GM23248 (cell line): ENCODE measurements at places on chromosomes 1 and 21. TPM values are rescaled to one million over a fixed set of nuclear protein-coding genes. Genes with fewer than 3 reads are reported as not detected.

DNA sequence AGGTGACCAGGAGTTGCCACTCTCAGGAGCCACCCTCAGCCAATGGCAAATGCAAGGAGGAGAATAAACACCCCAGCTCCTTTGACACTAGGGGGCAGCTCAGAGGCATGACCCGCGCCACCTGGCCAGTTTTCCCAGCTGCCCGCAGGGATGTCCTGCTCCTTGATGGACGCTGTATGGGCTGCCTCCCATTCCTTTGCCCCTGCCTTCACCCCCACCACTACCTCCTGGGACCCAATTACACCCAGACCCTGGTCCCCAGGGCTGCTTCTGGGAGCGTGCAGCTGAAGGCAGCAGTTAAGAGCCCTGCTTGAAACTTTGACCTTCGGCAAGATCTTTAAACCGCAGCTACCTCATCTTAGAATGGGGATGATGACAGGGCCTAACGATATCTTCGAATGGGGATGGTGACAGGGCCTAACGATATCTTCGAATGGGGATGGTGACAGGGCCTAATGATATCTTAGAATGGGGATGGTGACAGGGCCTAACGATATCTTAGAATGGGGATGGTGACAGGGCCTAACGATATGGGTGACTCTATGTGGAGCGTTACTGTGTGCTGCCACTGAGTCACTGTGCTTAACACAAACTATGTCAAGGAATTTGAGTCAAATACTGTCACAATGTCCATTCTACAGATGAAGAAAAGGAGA is 163.0 kb upstream of the KAZN start:
- DNase-seq = no peak
- no peak overlapping the region for H3K27ac ChIP-seq
- no peaks in the 10 kb centered on the region for H3K27me3 ChIP-seq
- no peaks in the 10 kb centered on the region for H3K36me3 ChIP-seq

DNA sequence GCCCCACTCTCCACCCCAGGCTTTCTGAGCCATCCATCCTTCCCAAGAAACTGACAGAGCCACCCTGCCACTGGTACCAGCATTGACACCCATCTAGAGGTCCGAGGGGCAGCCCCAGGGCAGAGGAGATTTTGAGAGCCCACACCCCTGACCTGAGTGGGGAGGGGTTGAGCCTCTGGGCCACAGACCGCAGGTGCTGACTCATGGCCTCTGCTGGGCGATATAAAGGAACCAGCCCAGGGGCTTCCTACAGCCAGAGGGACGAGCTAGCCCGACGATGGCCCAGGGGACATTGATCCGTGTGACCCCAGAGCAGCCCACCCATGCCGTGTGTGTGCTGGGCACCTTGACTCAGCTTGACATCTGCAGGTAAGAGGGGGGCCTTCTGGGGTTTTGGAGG is at the start of gene PADI4:
Gene PADI4 (plus strand): TSS at position 252 of the 400 bp plus-strand sequence. CDS start 26 bp downstream, at position 278.
- no peak within 1 kb of the TSS for H3K4me3 ChIP-seq
- H3K36me3 ChIP-seq = no peaks in the 10 kb centered on the region
- no peaks in the 10 kb centered on the region for H3K4me1 ChIP-seq
- H3K27me3 ChIP-seq = peaks cover 16% of the 10 kb centered on the region
- no peak for DNase-seq
- H3K27ac ChIP-seq = no peak within 1 kb of the TSS

ADAMTS1 gene
- 211 and 214 TPM in 2 replicates for polyA plus RNA-seq

- H3K4me3 ChIP-seq = no peak overlapping the region
- no peaks in the 10 kb centered on the region for H3K27me3 ChIP-seq
- H3K27ac ChIP-seq = no peak overlapping the region
- no peaks in the 10 kb centered on the region for H3K36me3 ChIP-seq
These were observed 51.8 kb upstream of the SYT14 start for GRCh38 chr1:209886219-209886536.

- no peak overlapping the region for H3K27ac ChIP-seq
- H3K4me1 ChIP-seq = no peaks in the 10 kb centered on the region
- no peaks in the 10 kb centered on the region for H3K36me3 ChIP-seq
- DNase-seq = no peak
- H3K27me3 ChIP-seq = peaks cover 4% of the 10 kb centered on the region
These were observed 11.4 kb upstream of the TMEM125 start for GRCh38 chr1:43258370-43258769.

DNA sequence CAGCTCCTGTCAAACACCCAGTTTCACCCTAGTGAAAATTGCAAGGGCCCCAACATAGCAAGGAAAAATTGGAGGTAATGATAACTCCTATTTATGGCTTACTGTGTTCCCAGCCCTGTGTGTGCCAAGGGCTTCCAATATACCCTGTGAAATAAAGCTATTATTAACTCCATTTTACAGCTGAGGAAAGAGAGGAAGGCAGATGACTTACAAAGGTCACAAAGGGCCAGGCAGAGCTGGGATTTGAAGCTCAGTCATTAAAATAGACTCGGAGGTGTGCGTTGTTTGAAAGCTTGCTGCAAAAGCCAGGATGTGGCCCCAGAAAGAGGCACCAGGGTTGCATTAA is 20.2 kb upstream of the SDC3 start:
- no peak for DNase-seq
- peaks cover 4% of the 10 kb centered on the region for H3K4me1 ChIP-seq
- peaks cover 17% of the 10 kb centered on the region for H3K36me3 ChIP-seq
- H3K27me3 ChIP-seq = no peaks in the 10 kb centered on the region

- H3K36me3 ChIP-seq = no peaks in the 10 kb centered on the region
- H3K27ac ChIP-seq = no peak overlapping the region
- no peaks in the 10 kb centered on the region for H3K27me3 ChIP-seq
These were observed 6.1 kb upstream of the NPHP4 start for GRCh38 chr1:5998051-5998905.

WDR26 gene
- polyA plus RNA-seq = 10.5 and 10.7 TPM in 2 replicates

- no peak for DNase-seq
- no peak overlapping the region for H3K27ac ChIP-seq
- no peak overlapping the region for H3K4me3 ChIP-seq
- H3K4me1 ChIP-seq = no peaks in the 10 kb centered on the region
- peaks cover 8% of the 10 kb centered on the region; the same call in 1 of the 2 replicates for H3K36me3 ChIP-seq
These were observed 6.3 kb upstream of the AURKAIP1 start for GRCh38 chr1:1381294-1381693.

CD34 gene
- polyA plus RNA-seq = 0.24 and 0.34 TPM in 2 replicates

IGSF3 gene
- polyA plus RNA-seq = 0.08 and 0.34 TPM in 2 replicates

GRCh38 chr1:212926372-212926771 is 24.0 kb upstream of the VASH2 start:
- no peak overlapping the region for H3K27ac ChIP-seq
- peaks cover 18% of the 10 kb centered on the region for H3K4me1 ChIP-seq
- no peak for DNase-seq

DNA sequence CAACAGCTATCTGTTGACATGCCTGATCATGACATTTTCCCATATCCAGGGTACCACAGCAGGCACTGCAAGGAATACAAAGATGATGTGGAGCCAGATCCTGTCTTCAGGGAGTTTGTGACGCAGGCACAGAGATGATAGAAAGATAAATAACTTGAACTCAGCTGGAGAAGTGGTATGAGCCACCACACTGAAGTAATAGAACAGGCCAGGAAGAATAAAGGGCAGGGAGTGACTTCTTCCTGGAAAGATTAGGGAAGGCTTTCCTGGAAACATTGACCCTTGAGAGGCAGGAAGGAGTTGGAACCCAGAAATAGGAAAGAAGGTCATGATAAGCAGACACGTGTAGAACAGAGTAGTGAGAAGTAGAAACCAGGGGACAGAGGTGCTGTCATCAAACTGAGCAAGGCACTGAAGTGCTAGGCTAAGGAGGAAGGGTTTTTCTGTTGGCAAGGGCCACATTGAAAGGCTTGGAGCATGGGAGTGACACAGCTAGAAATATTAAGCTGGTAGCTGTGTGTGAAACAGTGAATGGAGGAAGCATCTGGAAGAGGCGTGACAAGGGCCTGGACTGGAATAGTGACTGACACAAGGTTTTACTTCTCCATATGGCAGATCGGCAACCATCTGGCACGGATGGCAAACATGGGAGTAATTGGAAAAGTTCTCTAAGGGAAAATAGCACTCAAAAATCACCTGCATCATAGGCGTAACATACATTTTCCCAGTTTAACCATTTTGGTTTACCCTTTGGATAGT is 68.4 kb downstream of the AK5 start:
- no peak for DNase-seq
- no peak overlapping the region for H3K4me3 ChIP-seq
- H3K27ac ChIP-seq = no peak overlapping the region
- peaks cover 21% of the 10 kb centered on the region for H3K4me1 ChIP-seq

GRCh38 chr21:26572076-26572701 is 897 bp downstream of the CYYR1 start:
- no peak overlapping the region for H3K27ac ChIP-seq
- DNase-seq = no peak
- H3K27me3 ChIP-seq = peaks cover 34% of the 10 kb centered on the region

DNA sequence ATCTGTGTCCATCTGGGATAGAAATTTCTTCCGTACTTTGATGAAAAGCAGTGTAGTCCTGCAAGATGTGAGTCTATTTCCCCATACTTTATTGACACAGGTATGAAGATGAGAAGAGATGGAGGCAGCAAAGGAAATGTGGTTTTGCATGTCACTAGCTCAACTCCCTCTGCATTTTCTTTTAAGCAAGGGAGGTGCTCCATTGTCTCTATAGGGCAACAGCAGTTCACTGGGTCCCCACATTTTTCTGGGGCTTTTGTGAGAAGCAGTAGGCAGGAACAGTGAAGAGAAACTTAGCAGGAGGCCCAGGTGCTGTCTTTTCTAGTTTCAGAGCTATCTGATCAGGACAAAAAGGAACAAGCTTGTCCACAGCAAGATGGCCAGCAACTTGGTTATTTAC is 37.1 kb downstream of the C21orf91 start:
- H3K4me1 ChIP-seq = no peaks in the 10 kb centered on the region
- no peaks in the 10 kb centered on the region for H3K27me3 ChIP-seq
- no peak overlapping the region for H3K27ac ChIP-seq
- DNase-seq = no peak
- no peaks in the 10 kb centered on the region for H3K36me3 ChIP-seq

GPR161 gene
- polyA plus RNA-seq = 11.0 and 11.8 TPM in 2 replicates

SEMA4A gene
- 0.35 and 0.51 TPM in 2 replicates for polyA plus RNA-seq

HNRNPCL4 gene
- polyA plus RNA-seq = not detected in 2 replicates

- H3K4me1 ChIP-seq = no peaks in the 10 kb centered on the region; the same call in 1 of the 2 replicates
- H3K27me3 ChIP-seq = no peaks in the 10 kb centered on the region
- no peaks in the 10 kb centered on the region for H3K36me3 ChIP-seq
- no peak overlapping the region for H3K27ac ChIP-seq
- DNase-seq = no peak
These were observed 326.5 kb downstream of the KIF26B start for GRCh38 chr1:245481261-245481660.

GRCh38 chr1:244021427-244021826 is 29.7 kb upstream of the ZBTB18 start:
- H3K4me1 ChIP-seq = no peaks in the 10 kb centered on the region
- H3K27ac ChIP-seq = no peak overlapping the region
- H3K27me3 ChIP-seq = peaks cover 19% of the 10 kb centered on the region; the same call in 1 of the 2 replicates
- no peak overlapping the region for H3K4me3 ChIP-seq
